DMS79 treated with DMSO at 0.1 percent for 48 hours (cell line): ENCODE measurements at places on chromosomes 16 and 17.

DNA sequence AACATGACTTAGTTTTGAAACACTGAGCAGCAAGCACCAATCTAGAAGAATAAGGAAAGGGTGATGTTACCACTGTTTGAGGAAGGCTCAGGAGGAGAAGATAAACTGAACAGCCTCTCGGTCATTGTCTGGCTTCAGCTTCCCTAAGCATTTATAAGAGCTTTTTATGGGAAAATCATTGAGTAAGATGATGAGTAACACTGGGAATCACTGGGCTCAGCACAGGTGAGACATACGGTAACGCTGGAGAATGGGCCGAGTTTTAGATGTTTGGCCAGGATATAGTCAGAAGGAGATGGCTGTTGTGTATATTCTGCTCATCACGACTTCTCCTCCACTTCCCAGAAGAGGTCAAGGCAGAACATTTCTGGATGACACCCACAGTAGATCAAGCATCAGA, 42.2 kb upstream of the ALOX12 start:
- DNase-seq, result no peak

GRCh38 chr17:8152112-8152775, at the start of gene PER1:
TSS of gene PER1 (minus strand) at chr17:8152404. CDS start at chr17:8150706, 1,698 bp downstream.
- DNase-seq, result peak; percentile 83

- no peak for DNase-seq
These were observed 581 bp downstream of the PRKCA start for GRCh38 chr17:66302761-66303626.

GRCh38 chr16:5838071-5838470, 740.5 kb upstream of the EEF2KMT start:
- no peak for DNase-seq

GRCh38 chr17:80704381-80704819, 159.8 kb downstream of the RPTOR start:
- no peak for DNase-seq

- no peak for DNase-seq
These were observed 2.5 kb downstream of the TRIM47 start for GRCh38 chr17:75875940-75876189.

GRCh38 chr16:85649411-85650134, 36.5 kb downstream of the GSE1 start:
- DNase-seq, result peak; percentile 70

DNA sequence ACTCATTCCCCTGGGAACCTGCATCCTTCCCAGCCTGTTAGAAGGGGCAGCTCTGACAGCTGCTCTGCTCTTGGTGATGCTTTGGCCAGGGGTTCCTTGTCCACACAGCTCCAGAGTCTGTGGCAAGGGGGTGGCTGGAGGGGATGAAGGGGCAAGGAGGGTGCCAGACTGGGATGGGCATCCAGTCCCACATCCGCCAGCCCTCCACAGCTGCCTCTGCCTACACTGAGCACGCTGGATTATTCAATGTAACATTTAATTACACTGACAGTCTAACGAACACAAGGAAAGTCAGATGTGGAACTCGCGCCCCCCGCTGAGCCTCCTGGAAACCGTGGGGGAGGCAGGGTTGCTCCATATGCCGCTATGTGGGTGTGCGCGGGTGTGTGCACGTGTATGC, 101.1 kb downstream of the C16orf78 start:
- no peak for DNase-seq

GRCh38 chr16:75481475-75481874, 13.8 kb downstream of the CHST6 start:
- no peak for DNase-seq

GRCh38 chr17:28381141-28381825, 9.8 kb downstream of the SARM1 start:
- DNase-seq, result no peak
